ENCODE measurements at places on chromosomes 16 and 17.

DNA sequence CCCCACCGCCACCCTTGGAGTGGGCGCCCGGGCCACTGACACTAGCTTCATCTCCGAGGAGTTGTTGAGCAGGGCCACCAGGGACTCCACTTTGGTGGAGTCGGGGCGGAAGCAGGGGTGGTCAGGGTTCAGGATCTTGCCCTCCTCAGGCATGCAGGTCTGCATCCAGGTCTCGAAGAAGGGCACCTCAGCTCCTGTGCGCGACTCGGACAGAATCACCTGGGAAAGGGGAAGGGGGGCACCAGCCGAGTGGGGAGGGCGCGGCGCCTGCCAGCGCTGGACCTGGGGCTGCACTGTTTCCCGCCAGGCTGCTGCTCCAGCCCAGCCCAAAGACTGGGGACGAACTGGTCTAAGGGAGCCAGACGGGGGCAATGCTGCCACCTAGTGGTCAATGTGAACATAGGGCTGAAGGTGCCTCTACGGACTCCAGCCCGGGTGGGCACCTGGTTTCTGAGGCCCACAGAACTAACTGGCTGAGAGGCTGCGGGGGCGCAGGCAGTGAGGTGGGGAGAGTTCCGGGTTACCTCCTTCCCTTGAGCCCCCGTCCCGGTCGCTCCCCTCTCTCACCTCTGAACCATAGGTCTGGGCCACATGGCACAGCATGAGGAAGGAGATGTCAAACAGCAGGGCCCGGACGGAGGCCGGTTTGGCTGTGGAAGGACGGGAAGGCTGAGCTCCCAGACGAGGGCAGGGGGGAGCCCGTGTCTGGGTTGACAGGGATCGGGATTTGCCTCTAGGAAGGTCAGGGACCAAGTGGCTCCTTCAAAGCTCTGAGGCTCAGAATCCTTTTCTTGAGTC, 11.8 kb downstream of the CSF3 start:
- DNase-seq: peak; percentile 85
- no peak overlapping the region for H3K27ac ChIP-seq
- no peaks in the 10 kb centered on the region for H3K27me3 ChIP-seq
- no peak overlapping the region for H3K4me3 ChIP-seq
- peaks cover 73% of the 10 kb centered on the region for H3K36me3 ChIP-seq
- no peaks in the 10 kb centered on the region for H3K4me1 ChIP-seq

DNA sequence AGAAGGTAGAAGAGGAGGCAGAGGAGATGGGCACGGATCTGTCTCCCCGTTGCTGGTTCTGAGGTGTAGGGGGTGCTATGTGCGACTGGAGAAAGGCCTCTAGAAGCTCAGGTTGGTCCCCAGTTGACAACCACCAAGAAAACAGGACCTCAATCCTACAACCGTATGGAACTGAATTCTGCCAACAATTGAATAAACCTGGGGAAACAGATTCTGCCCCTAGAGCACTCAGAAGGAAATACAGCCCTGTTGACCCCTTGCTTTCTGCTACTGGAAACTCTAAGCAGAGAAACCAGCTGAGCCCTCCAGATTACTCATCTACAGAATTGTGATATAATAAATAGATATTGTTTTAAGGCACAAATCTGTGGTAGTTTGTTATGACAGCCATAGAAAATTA, 313.0 kb upstream of the GOT2 start:
- H3K4me3 ChIP-seq: no peak overlapping the region
- DNase-seq: no peak
- no peaks in the 10 kb centered on the region for H3K36me3 ChIP-seq
- H3K4me1 ChIP-seq: no peaks in the 10 kb centered on the region

DNA sequence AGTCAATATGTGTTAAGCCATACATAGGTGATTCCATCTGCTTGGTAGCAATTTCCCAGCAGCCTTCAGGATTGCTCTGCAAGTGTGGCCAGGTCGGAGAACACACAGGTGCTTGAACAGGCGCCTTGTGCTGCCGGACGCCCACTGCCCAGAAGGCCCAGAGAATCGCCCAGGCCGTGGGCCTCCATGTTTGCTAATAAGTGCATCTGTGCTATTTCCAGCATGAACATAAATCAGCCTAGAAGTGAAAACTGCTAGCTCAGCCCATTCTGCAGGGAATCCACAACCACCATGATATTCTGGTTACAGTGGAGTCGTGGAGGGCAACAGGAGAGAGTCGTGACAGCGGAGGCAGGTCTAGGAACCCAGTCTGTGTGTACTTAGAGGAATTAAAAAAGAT, 78.1 kb downstream of the ZFHX3 start:
- no peak for DNase-seq
- no peaks in the 10 kb centered on the region for H3K27me3 ChIP-seq
- H3K4me3 ChIP-seq: no peak overlapping the region
- no peak overlapping the region for H3K27ac ChIP-seq

GRCh38 chr17:37828651-37829124, 83.8 kb upstream of the HNF1B start:
- H3K4me1 ChIP-seq: peaks cover 69% of the 10 kb centered on the region
- H3K27ac ChIP-seq: no peak overlapping the region
- no peak overlapping the region for H3K4me3 ChIP-seq
- H3K27me3 ChIP-seq: no peaks in the 10 kb centered on the region

DNA sequence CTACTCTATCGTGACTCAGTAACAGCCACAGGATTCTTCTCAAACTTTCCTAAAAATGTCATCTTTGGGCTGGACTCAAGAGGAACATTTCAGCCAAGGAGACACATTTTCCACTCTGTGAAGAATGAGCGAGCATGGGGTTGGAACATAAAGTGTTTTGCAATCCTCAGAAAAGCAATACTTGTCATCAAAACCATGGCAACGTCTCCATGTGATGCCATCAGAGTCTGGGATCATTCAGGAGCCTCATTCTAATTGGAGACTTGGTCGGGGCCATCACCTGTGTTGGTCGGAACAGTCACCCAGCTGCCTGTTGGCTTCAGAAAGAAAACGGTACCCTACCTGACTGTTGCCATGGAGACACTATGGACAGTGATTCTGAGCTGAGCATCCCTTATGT, 25.5 kb downstream of the MYOCD start:
- H3K36me3 ChIP-seq: no peaks in the 10 kb centered on the region
- DNase-seq: no peak
- no peak overlapping the region for H3K27ac ChIP-seq
- H3K4me3 ChIP-seq: no peak overlapping the region
- no peaks in the 10 kb centered on the region for H3K27me3 ChIP-seq

- no peak for DNase-seq
- no peaks in the 10 kb centered on the region for H3K36me3 ChIP-seq
- no peak overlapping the region for H3K4me3 ChIP-seq
- H3K27me3 ChIP-seq: no peaks in the 10 kb centered on the region
- H3K4me1 ChIP-seq: no peaks in the 10 kb centered on the region
- no peak overlapping the region for H3K27ac ChIP-seq
Observed at GRCh38 chr16:64236316-64236715, 885.5 kb downstream of the CDH11 start.

DNA sequence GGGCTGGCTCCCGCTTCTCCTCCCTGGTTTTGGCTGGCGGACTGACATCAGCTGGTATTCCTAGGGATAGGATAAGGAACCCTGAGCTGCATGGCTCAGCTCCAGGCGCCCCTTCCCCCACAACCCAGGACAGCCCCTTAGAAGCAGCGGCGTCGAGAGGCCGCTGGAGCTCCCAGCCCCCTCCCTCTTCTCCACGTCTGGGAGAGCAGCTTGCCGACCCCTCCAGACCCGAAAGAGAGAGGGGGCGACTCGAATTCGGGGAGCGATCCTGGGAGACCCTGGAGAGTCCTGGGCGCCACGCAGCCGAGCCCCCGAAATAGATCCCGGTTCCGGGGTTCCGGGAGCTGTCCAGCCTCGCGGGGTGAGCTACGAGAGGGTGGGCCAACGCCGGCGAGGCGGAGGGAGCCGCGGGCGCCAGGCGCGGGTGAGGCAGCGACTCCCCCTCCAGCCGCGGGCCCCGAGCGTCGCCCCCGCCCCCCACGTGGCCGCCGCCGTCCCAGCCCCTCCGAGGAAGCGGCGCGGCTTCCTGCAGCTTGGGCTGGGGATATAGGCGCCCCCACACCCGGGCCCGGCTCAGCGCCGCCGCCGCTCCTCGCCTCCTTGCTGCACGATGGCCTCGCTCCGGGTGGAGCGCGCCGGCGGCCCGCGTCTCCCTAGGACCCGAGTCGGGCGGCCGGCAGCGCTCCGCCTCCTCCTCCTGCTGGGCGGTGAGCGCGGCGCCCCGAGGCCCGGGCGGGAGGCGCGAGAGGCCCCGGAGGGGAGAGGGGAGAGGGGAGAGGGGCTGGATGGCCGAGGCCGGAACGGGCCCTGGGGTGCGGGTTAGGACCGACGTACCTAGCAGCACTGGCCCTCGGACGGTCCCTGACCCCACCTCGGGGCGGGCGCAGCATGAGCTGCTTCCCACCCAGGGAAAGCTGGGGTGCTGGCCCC, at the start of gene RAMP2:
Gene RAMP2 (plus strand): TSS at position 576 of the 930 bp plus-strand sequence. CDS start 35 bp downstream, at position 611.
- peak; percentile 45 for DNase-seq
- H3K27ac ChIP-seq: no peak within 1 kb of the TSS
- H3K36me3 ChIP-seq: no peaks in the 10 kb centered on the region
- H3K4me1 ChIP-seq: peaks cover 23% of the 10 kb centered on the region
- H3K4me3 ChIP-seq: peak within 1 kb of the TSS; percentile 13

DNA sequence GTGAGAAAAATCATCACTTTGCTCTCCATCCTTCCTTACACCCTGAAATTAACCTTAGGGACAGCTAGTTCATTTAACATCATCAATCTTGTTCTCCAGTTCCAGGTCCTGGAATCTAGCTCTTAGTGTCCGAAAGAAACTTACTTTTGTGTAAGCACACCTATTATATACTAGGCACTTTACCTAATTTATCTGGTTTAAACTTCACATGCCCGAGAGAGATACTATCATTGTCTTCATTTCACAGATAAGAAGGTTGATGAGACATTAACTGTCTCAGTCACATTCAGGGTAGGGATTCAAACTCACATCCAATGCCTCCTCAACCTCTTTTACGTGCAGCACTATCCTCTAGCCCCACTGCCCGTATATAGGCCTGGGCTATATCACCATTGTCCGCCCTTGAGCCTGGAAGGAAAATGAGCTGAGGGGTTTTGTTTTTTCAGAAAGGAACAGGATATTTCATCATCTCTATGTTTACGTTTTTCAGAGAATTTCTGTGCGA, 501 bp upstream of the AP2B1 start:
- no peaks in the 10 kb centered on the region for H3K36me3 ChIP-seq
- no peak for DNase-seq
- peaks cover 19% of the 10 kb centered on the region for H3K4me1 ChIP-seq
- no peaks in the 10 kb centered on the region for H3K27me3 ChIP-seq
- peak overlapping the region; percentile 89 for H3K4me3 ChIP-seq

DNA sequence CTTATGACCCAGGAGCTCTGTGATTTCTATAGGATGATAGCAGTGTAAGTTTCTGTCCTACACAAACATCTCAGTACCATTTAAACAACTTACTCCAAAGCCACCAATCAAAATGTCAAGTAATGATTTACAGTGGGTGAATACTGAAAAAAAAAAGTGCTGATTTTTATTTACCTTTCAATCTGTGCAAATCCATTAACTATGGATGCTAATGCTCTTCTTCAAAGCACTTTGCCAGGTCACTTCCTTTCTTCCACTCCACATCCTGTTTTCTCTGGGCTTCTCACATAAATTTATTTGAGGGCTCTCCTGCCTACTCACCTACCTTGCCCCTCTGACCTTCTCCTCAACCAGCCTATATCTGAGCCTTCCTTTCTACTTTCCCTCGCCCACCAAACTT, 101.6 kb downstream of the SKAP1 start:
- no peaks in the 10 kb centered on the region for H3K4me1 ChIP-seq
- H3K4me3 ChIP-seq: no peak overlapping the region
- no peak for DNase-seq
- H3K27ac ChIP-seq: no peak overlapping the region

GRCh38 chr17:64742326-64742725, 80.2 kb upstream of the SMURF2 start:
- H3K27me3 ChIP-seq: no peaks in the 10 kb centered on the region
- H3K36me3 ChIP-seq: no peaks in the 10 kb centered on the region
- no peak overlapping the region for H3K4me3 ChIP-seq
- no peak for DNase-seq
- peaks cover 5% of the 10 kb centered on the region for H3K4me1 ChIP-seq

DNA sequence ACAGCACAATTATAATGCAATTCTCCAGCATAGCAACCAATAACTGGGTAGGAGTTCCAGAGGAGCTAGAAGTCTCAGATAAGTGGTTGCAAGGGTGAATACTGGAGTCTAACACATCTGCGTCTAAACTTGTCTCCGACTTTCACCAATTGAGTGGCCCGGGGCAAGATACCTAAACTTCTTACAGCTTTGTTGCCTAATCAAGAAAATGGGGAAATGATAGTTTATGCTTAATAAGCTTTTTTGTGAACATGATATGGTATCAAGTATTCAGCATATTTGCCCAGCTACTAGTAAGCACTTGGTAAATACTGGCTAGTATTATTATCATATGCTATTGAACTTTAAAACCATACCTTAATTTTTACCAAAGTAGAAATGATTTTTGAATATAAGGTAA, 183.5 kb downstream of the KCNJ2 start:
- no peak overlapping the region for H3K4me3 ChIP-seq
- H3K27me3 ChIP-seq: no peaks in the 10 kb centered on the region
- H3K4me1 ChIP-seq: no peaks in the 10 kb centered on the region
- H3K36me3 ChIP-seq: no peaks in the 10 kb centered on the region
- no peak overlapping the region for H3K27ac ChIP-seq

- H3K36me3 ChIP-seq: no peaks in the 10 kb centered on the region
- no peaks in the 10 kb centered on the region for H3K27me3 ChIP-seq
- peaks cover 9% of the 10 kb centered on the region for H3K4me1 ChIP-seq
- DNase-seq: peak; percentile 8
- H3K4me3 ChIP-seq: no peak overlapping the region
Observed at GRCh38 chr16:27566417-27566816, 16.5 kb downstream of the KATNIP start.

- H3K4me3 ChIP-seq: no peak overlapping the region
- no peaks in the 10 kb centered on the region for H3K27me3 ChIP-seq
- DNase-seq: no peak
- no peaks in the 10 kb centered on the region for H3K36me3 ChIP-seq
- H3K27ac ChIP-seq: no peak overlapping the region
- no peaks in the 10 kb centered on the region for H3K4me1 ChIP-seq
Observed at GRCh38 chr16:88318521-88318920, 64.2 kb upstream of the ZNF469 start.

DNA sequence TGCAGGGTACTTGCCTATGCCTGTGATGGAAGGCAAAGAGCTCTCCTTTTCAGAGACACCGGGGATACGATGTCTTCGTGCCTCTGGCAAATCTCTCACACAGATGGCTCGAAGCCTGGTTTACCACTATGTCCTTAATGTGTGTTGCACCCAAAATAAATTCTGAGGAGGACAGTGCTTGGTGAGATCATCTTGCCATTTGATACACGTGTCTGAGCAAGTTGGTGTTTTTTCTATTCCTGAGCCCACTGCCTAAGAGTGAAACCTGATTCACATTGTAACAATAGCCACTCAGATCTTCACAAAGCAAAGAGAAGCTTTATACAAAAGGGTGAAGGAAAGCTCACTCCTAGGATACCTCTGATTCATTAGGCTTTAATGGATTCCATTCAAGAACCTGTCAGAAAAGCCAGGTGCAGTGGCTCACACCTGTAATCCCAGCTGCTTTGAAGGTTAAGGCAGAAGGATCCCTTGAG, 33.1 kb upstream of the AKAP1 start:
- DNase-seq: no peak
- H3K27ac ChIP-seq: no peak overlapping the region
- H3K4me3 ChIP-seq: no peak overlapping the region
- H3K27me3 ChIP-seq: peaks cover 10% of the 10 kb centered on the region
- no peaks in the 10 kb centered on the region for H3K36me3 ChIP-seq

GRCh38 chr17:78380370-78380769, 1.9 kb downstream of the PGS1 start:
- H3K4me3 ChIP-seq: no peak overlapping the region
- no peak for DNase-seq
- H3K27ac ChIP-seq: no peak overlapping the region
- H3K27me3 ChIP-seq: no peaks in the 10 kb centered on the region
- H3K36me3 ChIP-seq: no peaks in the 10 kb centered on the region
